ENCODE measurements at places on chromosomes 16 and 17.
A peak's percentile ranks its signal among the peaks of the same experiment; 100 is the strongest.

DNA sequence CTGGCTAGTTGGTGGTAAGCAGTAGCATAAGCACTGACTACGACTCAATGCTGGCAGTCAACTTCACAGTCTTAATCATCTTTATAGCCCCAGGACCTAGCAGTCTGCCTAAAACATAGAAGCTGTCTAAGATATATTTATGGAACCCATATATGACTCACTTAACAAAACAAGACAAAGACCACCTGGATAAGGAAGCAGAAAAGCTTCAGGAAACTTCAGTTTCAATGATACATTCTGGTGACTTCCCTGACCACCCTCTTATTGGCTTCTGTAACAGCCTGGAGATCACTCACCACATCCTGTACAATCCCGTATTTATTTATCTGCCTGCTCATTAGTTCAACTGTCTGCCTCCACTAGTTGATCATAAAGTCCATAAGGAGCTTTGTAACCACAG, 95.5 kb downstream of the PMP22 start:
- no peak for DNase-seq

GRCh38 chr16:15552507-15552906, 90.4 kb downstream of the MARF1 start:
- peak; percentile 22 for DNase-seq

GRCh38 chr17:81701288-81702071, 1.7 kb upstream of the MRPL12 start:
- no peak for DNase-seq

GRCh38 chr16:81567987-81568748, 123.6 kb downstream of the CMIP start:
- DNase-seq = peak; percentile 77
